ENCODE measurements at places on chromosomes 11 and 22.

DNA sequence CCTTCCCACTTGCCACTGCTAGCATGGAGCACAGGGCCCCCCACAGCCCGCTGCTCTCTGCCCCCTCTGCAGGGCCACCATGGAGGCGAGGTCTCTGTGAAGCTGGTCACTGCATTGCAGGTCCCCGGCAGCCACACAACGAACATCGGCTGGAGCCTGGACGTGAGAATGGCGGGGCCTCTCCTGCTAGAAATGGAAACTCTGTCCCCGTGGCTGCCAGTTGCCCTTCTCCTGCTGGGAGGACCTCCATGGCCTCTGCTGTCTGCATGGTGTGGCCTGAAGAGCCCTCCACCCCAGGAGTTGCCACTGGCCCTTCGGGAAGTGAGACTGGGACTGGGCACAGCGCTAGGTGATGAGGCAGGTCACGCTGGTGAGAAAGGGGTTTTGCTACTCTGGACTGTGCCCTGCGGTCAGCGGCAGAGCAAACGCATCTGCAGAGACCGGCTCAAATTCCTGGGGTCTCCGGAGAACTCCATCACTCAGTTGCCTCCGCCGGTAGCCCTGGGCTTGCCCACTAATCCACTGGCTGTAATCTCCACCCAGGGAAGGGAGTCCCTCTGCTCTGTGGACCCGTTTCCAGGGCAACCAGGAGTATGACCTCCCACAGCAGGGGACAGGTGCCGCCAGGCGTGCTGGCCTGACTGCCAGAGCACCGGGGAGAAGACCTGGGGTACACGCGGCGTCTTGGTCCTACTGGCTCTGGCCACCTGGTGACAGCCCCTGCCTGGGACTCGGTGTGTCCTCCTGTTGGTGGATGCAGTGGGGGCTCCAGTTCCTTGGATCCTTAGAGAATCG, 806.3 kb downstream of the BRD1 start:
- no peak for DNase-seq

- no peak for DNase-seq
Measured at GRCh38 chr11:75820645-75821044, 5.6 kb downstream of the UVRAG start.

GRCh38 chr11:6747097-6747668, 24.6 kb downstream of the OR2AG2 start:
- DNase-seq, result no peak

DNA sequence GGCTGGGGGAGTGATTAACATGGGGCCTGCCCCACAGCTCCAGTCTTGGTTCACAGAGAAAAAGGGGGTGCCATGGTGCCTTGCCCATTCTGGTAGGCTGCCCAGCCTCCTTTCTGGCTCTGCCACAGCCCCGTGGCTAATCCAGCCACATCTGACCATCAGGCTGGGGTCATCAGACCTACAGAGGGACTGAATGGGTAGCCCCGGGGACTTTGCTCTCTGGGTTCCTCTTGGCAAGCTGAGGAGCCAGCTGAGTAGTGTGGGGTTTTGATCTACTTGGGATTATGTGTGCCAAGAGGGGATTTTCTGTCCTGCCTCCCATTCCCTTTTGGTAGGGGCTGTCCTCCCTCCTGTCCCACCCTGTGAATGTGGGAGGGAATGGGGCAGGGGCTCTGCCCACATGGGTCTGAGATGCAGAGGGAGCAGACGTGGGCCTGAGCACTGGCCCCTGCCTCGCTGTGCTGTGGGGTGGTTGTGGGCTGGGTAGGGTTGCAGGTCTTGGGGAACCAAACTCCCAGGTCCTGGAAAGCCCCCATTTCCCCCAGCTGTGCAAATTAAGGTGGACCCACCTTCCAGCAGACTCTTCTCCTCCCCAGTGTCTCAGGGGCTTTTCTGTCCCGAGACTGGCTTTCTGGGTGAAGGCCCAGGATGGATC, 32.0 kb downstream of the CD82 start:
- DNase-seq, result no peak

DNA sequence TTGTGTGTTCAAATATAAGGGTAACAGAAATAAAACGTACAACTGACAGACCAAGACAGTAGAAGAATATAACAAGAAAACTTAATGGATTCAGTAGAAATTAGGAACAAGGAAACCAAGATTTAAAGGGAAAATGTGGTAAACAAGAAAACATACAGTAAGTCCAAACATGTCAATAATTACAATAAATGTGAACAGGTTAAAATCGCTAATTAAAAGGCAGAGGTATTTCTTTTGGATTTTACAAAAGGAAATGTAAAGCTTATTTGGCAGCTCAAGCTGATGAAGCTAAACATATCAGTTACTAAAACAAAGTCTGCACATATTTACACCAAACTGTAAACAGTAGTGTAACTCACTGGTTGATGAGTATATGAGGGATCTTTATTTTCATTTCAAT, 2.3 kb upstream of the SLC22A12 start:
- no peak for DNase-seq
